ENCODE measurements at places on chromosomes 13 and 19.

GRCh38 chr19:41646589-41647204 is 19.8 kb upstream of the CEACAM4 start:
- peak; percentile 14 for DNase-seq

GRCh38 chr19:40803857-40804782 is 5.1 kb downstream of the EGLN2 start:
- peak; percentile 48 for DNase-seq

- DNase-seq = no peak
Measured at GRCh38 chr19:35992907-35993765, 1.9 kb upstream of the SDHAF1 start.

DNA sequence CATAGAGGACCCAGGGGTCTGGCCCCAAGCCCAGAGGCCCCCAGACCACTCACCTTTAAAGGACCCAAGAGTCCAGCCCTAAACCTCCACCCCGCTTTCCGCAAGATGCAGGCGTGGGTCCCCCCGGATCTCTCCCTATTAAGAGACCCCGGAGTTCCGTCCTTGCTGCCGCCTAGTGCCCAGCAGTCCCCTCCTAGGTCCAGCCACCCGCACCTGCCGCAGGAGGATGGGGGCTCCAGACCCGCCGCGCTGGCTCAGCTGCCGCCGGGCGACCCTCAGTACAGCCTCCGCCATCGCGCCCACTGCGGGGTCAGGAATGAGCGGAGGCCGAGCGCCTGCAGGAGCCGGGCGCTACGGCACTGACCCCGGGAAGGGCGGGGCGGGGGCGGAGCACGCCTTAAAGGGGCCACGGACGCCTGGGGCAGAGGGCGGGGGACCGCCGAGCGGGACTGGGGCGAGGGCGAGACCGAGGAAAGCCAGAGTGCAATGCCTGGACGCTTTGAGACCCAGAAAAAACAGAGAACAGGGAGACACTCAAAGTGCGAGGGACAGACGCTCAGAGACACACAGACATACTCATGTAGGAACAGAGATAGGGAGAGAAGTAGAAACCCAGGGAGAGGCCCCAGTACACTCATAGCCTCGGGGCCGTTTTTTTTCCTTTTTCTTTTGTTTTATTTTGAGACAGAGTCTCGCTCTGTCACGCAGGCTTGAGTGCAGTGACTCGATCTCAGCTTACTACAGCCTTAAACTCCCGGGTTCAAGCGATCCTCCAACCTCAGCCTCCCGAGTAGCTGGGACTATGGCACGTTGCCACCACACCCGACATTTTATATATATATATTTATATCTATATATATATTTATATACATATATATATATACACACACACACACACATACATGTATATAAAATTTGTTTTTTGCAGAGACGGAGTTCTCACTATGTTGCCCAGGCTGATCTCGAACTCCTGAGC is at the start of gene ETHE1:
Gene ETHE1 (minus strand): TSS at position 318 of the 976 bp plus-strand sequence. CDS start 24 bp downstream, at position 294.
- DNase-seq = peak; percentile 49

Data from T follicular helper cell (primary cell).